ENCODE measurements at places on chromosomes 12 and 14. TPM values are rescaled to one million over a fixed set of nuclear protein-coding genes. Genes with fewer than 3 reads are reported as not detected.

DNA sequence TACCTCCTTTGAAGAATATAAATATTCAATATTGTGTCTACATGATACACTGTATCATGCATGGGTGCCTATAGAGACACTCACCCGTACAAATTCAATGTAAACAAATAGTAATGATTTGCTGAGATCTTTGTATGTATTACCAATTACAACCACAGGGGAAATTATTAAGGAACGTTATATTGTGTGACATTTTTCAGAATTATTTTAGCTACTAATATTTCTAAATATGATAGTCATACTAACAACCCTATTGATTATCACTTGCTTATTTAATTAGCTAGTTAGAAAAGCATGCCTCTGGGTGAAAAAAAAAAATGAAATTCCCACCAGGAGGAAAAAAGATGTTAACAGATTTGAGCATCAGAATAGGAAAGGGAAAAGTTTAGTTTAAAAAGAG lies 2.1 kb downstream of the SOX5 start:
- DNase-seq: no peak

The IL22 gene
- total RNA-seq: 0.89 TPM

DNA sequence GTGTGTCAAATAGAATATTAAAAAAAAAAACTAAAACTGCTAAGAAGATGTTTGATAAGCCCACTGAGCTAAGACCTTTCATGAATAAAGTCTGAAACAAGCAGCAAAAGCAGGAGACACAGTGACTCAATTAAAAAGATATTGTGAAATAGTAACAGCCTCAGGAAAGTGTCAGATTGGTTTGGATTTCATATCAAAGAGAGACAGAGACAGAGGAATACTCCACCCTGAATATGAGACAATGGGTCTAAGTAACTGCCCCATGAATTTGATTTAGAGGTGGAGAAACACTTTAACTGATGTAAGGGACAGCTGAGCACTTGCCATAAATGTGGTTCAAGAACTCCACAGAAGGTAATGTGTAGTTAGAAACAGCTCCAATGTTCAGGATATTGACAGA lies 277.9 kb upstream of the FOXG1 start:
- DNase-seq: no peak

The SLC22A17 gene
- 6.3 TPM for total RNA-seq

The BEGAIN gene
- 2.6 TPM for total RNA-seq

GRCh38 chr14:74938531-74939495 lies 15.8 kb upstream of the RPS6KL1 start:
- no peak for DNase-seq
